Activated B cell treated with CpG ODN at 0.5 μM for 24 hours (primary cell): ENCODE measurements at places on chromosomes 3 and 15. TPM values are rescaled to one million over a fixed set of nuclear protein-coding genes. Genes with fewer than 3 reads are reported as not detected.

SEMA3B gene
- total RNA-seq, result 0.15 TPM in 1 of 2 replicates, not detected in the other

LRRC3B gene
- total RNA-seq, result not detected in 2 replicates

DUOXA2 gene
- total RNA-seq, result not detected in 2 replicates

U2SURP gene
- total RNA-seq, result 117 and 131 TPM in 2 replicates

GLCE gene
- total RNA-seq, result 3.9 and 5.6 TPM in 2 replicates

SCAANT1 gene
- total RNA-seq, result not detected in 2 replicates
